CD4-positive, alpha-beta T cell treated with Interleukin-6 at 100 ng/mL for 8 hours (primary cell): ENCODE measurements at places on chromosomes 5 and 9.

GRCh38 chr9:100884518-100884917, 144.0 kb upstream of the PLPPR1 start:
- DNase-seq, result no peak

DNA sequence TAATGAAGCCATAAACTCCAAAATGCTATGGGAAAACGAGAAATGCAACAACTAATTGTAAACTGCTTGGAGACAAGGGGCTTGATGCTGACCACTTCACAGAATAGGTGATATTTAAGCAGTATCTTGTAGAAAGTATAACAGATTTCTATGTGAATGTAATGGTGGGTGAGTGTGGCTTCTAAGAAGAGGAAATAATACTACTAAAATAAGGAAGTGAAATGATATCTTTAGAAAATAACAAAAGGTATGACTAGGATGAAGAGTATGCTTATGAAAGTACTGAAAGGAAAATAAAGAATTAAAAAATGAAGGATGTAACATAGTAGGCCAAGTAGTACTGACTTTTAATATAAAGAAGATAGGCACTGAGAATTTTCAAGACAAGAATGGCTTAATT, 94.2 kb downstream of the AGTPBP1 start:
- DNase-seq, result no peak

GRCh38 chr5:93675460-93676450, 65.6 kb downstream of the POU5F2 start:
- DNase-seq, result no peak

DNA sequence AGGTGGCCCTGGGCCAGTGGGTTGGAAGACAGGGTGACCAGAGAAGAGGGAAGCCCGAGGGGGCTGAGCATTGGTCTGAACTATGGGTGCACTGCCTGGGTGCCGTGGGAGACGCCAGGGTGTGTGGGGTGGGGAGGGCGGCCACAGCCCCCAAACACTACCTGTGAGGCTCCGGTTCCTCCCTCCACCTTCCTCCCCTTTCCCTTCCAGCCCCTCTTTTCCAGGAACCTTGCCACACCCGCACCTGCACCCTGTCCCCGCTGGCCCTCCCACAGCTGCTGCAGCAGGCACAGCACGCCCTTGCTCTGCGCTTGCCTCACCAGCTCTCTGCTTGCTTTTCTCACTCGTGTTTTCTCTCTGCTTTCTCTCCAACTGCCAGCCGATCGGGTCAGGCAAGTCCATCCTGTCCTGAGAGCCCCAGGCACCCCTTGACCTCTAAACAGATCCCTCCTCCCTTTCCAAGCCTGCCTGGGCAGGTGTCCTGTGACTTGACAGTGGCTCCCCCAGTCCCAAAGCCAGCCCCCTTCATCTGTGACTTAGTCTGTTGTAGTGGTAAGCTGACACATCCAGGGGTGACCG, 193.7 kb downstream of the MSX2 start:
- no peak for DNase-seq

DNA sequence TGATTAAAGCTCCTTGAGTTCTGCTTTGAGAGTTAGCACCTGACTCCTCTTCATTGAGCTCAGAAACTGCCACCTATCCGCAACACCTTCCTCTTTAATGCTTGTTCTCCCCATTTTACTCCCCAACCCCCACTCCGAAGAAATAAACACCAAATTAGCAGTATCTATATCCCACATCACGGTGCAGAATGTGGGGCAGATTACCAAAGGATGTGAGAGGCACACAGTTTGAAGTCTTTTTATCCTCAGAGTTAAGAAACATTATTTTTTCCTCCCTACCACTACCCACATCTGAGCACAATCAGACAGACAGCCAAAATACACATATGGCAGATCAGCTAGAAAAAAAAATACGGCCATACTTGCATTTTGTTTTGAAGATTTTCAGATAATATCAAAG, 26.1 kb upstream of the IL7R start:
- peak; percentile 84 for DNase-seq

DNA sequence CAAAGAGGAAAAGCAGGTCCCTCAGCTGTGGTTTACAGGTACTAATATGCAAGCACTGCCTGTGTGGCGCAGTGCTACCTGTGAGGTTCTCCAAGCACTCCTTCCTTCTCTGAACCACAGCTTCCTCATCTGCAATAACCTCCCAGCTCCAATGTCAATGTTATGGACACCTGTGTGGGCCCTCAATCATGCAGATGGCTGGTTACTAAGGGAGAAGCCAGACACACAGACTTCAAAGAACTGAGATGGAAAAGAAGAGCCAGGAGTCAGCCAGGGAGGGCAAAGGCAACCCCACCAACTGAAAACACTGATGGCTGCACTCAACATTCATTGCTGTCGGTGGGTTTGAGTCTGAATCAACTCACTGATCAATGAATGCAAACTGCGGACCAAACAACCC, 77.7 kb downstream of the NR6A1 start:
- no peak for DNase-seq

- no peak for DNase-seq
These were observed 145.1 kb upstream of the TBCA start for GRCh38 chr5:77921094-77921768.

- no peak for DNase-seq
These were observed 206.1 kb upstream of the ZNF608 start for GRCh38 chr5:124952566-124952965.

DNA sequence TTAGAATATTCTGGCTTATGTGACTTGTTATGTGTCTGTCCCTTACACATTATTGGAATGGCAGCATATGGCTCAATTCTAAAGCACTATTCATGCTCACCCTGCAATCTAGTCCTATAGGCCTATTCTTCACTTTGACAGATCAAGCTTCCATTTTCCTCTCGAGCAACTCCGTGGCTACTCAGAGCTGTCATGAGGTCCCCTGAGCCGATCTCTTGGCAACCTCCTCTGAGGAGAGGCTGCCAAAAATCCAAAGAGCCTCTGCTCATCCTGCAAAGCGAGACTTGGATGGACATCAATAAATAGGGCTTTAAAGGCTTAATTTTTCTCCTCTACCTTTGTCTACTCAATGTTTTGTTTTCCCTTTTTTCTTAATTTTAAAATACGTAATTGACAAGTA, 163.8 kb downstream of the GABRB2 start:
- no peak for DNase-seq

- no peak for DNase-seq
These were observed 553.8 kb downstream of the PTPRD start for GRCh38 chr9:10059044-10059443.

- no peak for DNase-seq
These were observed 53.7 kb upstream of the VLDLR start for GRCh38 chr9:2567922-2568321.

DNA sequence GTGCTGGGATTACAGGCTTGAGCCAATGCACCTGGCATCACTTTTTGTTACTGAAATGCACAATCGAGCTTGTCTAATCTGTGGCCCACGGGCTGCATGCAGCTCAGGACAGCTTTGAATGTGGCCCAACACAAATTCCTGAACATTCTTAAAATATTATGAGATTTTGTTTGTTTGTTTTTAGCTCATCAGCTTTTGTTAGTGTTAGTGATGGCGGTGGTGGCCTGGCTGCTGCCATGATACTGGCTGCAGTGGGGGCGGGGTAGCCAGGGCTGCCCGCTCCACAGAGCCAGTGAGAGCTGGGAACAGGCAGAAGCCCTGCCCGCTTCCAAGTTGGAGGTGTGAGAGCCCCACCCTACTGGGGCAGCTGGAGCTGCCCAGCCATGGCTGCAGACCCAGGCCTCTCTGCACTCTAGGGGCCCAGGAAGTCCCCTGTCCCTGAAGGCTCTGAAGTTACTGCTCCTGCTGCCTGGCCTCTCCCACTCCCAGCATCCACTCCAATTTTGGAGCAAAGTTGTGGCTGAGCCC, 76.6 kb upstream of the SHB start:
- no peak for DNase-seq

GRCh38 chr5:136466041-136466415, 100.7 kb upstream of the TRPC7 start:
- DNase-seq, result no peak

DNA sequence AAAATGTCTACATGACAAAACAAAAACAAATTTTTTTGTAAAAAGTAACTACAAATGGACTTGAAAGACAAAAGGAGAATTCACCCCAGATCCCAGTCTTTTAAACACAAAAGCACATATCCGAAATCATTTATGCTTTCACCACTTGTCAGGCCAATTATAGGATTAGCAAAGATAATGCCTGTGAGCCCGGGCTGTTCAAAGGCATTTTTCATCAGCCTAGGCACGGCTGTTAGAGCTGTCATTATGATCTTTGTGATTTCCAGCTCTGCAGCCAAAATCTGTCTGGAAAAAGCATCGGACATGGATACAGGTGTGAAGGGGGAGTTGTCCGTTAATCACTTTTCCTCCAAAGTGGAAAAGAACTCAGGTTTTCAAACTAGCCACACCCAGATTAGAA, 23.6 kb upstream of the RAB14 start:
- no peak for DNase-seq

DNA sequence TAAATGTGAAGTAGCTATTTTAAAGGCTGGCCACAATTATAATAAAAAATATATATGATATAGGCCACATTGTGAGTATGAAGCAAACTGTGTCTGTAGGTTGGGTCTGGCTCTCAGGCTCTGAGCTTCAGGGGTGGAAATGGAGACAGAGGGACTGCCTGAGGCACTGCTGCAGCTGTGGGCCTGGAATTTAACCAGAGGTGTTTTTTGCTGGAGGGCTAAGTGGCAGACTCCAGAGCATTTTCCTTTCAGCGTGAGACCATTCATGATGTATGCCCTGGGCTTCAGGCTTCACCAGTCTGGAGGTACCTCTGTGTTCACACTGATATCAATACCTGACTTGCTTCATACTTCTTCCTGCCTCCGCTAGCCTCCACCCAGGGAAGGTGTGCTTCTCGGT, 64.9 kb upstream of the IL12B start:
- DNase-seq, result no peak

- no peak for DNase-seq
These were observed 4.2 kb upstream of the ZNF366 start for GRCh38 chr5:72511366-72511765.

- no peak for DNase-seq
These were observed 17.2 kb upstream of the RANBP17 start for GRCh38 chr5:170844651-170845050.

GRCh38 chr9:16579872-16580432, 290.5 kb downstream of the BNC2 start:
- DNase-seq, result no peak

- DNase-seq, result no peak
These were observed 107.4 kb downstream of the LHFPL2 start for GRCh38 chr5:78541086-78541654.

DNA sequence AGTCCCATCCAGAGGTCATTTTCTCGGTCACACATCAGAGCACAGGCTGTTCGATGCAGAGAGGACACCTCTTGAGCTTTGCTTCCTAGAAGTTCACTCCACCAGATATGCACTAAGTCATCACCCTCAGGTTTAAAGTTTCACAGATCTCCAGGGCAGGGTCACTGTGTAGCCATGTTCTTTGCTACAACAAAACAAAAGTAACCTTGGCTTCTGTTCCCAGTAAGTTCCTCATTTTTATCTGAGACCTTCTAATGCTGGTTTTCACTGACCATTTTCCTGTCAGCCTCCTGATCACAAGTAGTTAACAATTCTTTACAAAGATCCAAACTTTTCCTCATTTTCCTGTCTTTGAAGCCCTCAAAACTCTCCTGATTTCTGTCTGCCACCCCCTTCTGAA, 97.5 kb upstream of the CTSV start:
- DNase-seq, result no peak

DNA sequence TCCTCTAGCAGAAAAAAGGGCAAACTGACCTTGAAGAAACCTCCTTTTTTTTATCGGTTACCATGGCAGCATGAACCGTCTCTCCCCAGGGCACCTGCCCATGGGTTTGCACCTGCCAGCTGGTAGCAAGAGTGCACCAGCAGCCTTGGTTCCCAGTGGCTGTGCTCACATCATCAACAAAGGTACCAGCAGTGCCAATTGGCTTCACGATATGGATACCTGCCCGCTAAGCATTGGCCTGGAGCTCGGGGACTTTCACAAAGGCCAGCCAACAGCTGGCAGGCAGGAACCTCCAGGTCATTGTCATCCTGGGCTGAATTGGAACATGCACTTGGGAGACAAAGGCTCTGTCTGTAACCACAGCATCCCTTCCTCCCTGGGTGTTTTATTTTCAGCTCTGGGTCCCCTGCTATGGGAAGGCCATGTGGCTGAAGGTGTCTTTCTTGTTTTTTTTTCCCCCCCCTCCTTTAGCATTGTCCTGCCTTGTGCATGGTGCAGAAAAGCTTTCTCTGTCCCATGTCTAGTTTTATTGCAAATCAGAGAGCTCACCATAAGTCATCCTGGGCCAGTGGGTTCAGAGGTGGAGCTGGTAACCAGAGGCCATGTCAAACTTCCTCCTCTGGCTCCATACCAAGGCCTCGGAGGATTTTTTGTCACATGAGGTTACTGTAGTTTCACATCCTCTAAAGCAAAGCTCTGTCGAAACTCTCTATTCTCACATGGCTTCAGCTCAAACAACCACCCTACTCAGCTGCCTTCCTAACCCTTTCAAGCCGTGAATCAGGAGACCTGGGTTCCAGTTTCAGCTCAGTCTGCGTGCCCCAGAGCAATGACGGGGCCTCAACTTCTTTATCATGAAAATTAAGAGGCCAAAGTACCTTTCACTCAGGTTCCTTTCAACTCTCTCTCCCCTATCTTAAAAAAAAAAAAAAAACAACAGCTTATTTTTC, 145.5 kb upstream of the MAP3K1 start:
- peak; percentile 74 for DNase-seq

DNA sequence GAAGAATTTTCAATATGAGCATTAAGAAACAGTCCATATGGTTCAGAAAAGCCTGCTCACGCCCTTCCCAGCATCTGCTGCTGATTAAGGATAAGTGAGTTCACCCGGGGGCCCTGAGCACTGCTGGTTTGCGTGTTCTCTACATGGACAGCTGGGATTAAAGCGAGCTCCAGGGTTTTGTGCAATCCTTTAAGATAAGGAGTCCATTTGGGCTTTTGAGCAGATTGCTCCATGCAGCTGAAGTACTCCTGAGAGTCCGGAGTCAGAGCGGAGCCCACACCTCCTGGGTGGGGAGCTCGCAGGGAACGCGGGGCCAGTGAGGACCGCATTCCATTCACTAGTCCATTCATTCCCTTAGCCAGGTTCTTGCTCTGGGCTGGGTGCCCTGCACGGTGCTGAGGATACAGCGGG, 149.3 kb upstream of the COL5A1 start:
- no peak for DNase-seq
